Activated T-helper 1 cell treated with anti-CD3 and anti-CD28 coated beads, Interleukin-12 subunit alpha, Interleukin-12 subunit beta, Interleukin-2, Interleukin-4 antibody, amounts not matched to agents 30 ng/mL and 10 ng/mL and 1 ng/mL, durations not matched to agents 14 hours and 24 hours and 36 hours (primary cell): ENCODE measurements at places on chromosomes 1 and 21. TPM values are rescaled to one million over a fixed set of nuclear protein-coding genes. Genes with fewer than 3 reads are reported as not detected.

- no peak overlapping the region for H3K4me3 ChIP-seq
- H3K36me3 ChIP-seq, result no peaks in the 10 kb centered on the region
- no peak overlapping the region for H3K27ac ChIP-seq
- no peaks in the 10 kb centered on the region for H3K4me1 ChIP-seq
- H3K27me3 ChIP-seq, result peaks cover 6% of the 10 kb centered on the region
These were observed 176.3 kb downstream of the AJAP1 start for GRCh38 chr1:4830707-4831106.

DNA sequence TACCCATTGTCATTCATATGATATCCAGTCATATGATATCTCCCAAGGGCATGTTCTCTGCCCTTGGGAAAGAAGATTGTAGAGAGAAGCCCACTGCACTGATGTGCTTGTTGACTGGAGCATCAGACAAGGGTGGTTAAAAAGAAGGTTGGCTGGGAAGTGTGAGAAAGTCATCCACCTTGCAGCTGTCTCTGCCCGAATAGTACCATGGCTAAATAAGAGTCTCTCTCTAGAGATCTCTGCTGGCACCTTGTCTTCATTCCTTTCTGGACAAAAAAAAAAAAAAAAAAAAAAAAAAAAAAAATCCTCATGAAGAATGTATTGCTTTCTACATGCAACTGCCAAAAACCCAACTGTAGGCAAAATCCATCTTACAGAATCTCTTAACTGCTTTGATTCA, 349.7 kb upstream of the ESRRG start:
- no peak overlapping the region for H3K27ac ChIP-seq
- H3K36me3 ChIP-seq, result no peaks in the 10 kb centered on the region
- no peaks in the 10 kb centered on the region for H3K4me1 ChIP-seq

DNA sequence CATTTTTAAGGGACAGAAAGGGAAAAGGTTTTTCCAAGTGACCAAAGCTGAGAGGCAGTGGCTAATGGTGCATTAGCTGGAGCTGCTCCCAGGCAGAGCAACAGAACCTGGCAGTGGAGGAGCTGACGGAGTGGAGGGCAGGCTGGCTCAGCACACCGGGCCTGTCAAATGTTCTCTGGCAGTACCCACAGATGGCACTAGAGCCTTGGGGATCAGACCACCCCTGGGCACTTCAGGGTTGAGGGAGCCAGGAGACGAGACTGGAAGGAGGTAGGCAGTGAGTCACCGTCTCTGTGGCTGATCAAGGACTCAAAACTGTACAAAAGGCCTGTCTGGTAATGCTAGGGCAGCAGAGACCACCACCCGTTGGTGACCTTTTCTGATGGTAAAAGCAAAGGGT, 121.7 kb upstream of the KIAA0040 start:
- no peaks in the 10 kb centered on the region for H3K36me3 ChIP-seq
- no peak for DNase-seq
- no peak overlapping the region for H3K4me3 ChIP-seq
- no peak overlapping the region for H3K27ac ChIP-seq
- peaks cover 10% of the 10 kb centered on the region for H3K27me3 ChIP-seq
- H3K4me1 ChIP-seq, result peaks cover 3% of the 10 kb centered on the region

DNA sequence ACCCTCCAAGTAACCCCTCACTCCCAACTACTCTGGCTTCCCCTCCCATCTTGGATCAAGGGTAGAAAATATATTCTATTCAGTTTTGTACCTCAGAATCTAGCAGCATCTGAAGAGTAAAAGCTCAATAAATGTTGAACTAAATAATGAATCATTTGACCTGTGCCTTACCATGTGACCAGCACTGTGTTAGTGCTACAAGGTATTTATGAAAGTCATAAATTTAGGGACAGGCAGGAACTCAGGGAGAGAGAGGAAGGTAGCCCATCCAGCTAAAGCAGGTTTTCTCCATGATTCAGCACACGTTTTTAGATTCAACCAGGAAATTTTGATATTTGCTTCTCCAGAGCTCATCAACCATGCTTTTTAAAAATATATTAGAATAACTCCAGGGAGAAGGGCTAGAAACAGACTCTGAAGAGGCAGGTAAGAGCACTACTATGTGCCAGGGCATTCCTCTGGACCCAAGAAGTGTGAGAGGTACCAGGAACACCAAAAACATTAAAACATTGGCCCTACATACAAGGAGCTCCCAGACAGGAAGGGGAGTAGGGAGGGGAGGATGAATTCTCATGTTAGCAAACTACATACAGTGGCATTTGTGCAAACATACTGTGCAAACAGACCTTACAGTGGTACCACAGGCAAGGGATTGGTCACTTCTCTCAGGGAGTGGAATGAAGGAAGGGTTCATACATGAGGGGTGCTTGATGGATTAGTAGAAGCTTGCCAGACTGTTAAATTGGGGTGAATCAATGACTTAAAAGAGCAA, 64.3 kb downstream of the FYB2 start:
- no peaks in the 10 kb centered on the region for H3K36me3 ChIP-seq
- H3K27ac ChIP-seq, result no peak overlapping the region
- H3K4me3 ChIP-seq, result no peak overlapping the region
- H3K4me1 ChIP-seq, result no peaks in the 10 kb centered on the region

Gene GNG4
- total RNA-seq, result 103 and 109 TPM in 2 replicates
